ENCODE measurements at places on chromosomes 7 and 10.

GRCh38 chr7:36852017-36852416 lies 127.7 kb upstream of the AOAH start:
- DNase-seq = no peak

DNA sequence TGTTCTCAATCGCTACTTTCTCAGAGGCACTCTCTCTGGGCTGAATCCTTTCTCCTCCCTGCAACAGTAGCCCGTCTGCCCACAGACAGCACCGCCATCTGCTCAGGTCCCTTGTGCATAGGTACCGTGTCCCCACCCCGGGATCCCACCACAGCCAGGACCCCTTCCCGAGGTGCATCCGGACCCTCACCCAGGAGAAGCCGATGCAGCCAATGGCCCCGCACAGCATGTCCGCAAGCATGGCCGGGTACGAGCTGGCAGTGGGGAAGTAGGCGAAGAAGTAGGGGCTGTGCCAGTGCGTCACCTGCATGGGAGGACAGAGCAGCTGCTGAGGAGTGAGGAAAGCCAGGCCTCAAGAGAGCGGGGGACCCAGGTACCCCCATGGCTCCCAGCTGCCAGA lies 25.5 kb downstream of the DDC start:
- DNase-seq = no peak

DNA sequence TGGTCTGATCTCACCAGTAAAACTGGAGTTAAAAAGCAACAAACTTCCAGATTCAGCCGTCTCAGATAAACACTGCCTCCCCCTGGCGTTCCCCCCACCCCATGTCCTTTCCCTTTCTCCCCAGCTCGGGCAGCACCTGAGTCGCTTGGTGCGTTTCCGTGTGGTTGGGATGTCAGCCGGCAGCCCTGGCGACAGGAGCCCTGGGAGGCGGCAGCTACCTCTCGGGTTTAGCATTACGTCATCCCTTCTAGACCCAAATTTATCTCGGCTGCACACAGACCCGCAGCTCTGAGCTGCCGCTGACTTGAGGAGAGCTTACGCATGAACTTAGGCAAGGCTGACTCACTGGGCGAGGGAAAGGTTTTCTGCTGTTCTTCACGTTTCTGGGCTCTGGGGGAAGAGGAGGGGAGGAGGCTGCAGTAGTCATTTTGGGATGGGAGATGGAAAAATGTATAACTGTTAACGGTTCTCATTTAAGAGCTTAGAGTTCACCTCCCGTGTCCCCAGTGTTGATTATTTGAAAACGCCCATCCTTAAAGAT lies 14.4 kb downstream of the MXI1 start:
- DNase-seq = no peak

GRCh38 chr7:51067258-51067657 lies 249.4 kb downstream of the COBL start:
- no peak for DNase-seq

DNA sequence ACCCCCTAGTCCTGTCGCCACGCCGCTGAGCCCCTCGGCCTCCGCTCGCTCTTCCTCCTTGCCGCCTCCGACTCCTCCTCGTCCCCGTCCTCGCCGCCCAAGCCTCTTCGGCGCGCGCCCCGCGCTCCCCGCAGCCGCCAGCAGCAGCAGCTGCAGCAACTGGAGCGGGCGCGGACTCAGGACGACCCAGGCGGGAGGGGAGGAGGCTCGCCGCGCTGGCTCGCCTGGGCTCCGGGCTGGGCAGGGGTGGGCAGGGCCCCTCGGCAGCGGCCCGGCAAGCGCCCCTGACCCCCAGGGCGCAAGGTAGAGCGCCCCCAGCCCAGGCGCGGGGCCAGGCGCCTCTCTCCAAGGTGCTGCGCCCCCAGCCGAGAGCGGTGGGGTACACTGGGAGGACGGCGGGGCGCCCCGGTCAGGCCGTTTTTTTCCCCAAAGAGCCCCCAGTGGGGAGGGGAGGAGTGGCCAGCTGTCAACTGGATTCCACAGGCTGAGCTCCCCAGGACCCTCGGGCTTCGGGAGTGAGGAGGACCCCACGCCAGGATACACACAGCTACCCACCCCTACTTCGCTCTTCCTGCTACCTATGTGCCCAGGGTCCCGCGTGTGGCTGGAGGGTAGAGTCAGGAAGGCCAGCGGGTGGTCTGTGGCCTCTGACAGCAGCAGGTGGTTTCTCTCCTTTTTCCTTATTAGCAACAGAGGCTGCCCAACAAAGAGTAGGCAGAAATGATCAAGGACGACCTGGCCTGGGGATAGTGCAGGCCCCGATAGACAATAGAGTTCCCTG lies 903 bp upstream of the KCNMA1 start:
- no peak for DNase-seq

DNA sequence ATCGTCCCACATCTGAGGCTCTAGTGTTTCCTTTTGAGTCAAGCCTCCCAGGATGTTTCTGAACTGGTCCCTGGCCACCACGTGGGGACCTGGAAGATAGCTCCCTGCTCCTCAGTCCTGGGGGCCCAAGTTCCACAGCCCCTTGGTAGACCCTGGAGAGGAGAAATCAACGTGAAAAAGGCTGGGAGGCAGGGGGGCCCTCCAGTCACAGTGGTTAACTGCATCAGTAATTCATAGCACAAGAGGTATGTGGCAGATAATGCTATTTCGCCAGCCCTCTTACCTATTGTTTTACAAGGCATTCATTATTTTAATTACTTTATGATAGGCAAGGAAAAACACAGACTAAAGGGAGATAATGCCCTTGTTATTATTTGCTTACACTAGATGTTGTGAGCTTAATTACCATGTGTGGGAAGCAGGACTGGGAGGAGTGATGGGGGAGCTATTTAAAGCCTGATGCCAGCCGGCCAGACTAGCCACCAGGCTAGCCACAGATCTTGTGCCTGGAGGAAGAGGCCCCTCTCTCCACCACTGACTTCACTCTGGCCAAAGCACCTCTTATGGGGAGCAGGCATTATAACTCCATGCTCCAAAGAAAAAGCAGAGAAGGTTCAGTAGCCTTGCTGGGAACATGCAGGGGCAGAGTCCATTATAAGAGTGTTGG lies 230.7 kb downstream of the KCNMA1 start:
- DNase-seq = no peak

GRCh38 chr7:28182071-28182471 lies 1.5 kb upstream of the JAZF1 start:
- no peak for DNase-seq

DNA sequence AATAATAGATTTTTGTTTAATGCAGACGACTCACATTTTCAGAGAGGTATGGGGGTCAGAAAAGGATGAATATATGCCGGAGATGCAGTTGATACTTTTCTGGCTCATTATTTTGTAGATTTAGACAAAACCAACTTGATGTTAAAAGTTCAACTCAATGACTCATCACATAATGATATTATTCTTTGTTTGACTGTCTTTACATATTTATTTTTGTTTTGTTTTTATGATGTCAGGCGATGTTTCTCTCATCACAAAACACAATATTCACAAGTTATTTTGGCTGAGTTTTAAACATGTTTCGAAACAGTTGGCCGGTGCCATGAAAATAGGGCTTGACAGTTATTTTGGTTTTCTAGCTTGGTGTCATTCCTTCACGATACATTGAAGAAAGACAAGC lies 1.3 kb downstream of the GJD4 start:
- no peak for DNase-seq

GRCh38 chr7:132469264-132469663 lies 107.0 kb downstream of the PLXNA4 start:
- DNase-seq = no peak

DNA sequence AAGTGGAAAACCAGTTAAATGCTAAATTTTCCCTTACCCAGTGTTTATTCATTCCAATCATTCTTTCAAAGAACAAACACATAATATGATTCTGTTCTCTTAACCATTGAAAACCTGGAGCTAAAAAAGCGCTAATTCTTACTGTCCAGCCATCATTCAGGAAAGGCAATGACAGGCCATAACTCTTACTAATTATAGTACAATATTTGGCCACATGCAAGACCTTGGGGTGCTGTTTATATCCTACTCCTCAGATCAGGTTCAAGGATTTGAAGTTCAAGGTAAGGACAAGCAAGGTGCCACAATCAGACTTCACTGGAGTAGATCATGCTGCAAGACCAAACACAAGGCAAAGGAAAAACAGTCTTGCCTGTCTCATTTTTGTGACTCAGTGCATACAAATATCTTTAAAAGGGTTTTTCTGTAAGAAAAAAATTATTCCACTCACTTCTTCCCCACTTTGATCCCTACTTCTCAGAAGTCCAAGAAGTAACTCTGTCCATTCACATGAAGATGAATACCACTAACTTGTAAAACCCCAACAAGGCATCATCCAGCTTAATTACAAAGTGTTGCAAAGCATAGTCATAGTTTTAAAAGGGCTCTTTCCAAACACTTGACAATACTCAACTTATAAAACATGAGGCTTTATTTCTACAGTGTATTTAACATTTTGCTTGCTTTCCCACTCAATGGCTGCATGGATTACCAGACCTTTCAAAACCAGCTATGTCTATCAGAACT lies 153.0 kb downstream of the DOCK4 start:
- DNase-seq = no peak

DNA sequence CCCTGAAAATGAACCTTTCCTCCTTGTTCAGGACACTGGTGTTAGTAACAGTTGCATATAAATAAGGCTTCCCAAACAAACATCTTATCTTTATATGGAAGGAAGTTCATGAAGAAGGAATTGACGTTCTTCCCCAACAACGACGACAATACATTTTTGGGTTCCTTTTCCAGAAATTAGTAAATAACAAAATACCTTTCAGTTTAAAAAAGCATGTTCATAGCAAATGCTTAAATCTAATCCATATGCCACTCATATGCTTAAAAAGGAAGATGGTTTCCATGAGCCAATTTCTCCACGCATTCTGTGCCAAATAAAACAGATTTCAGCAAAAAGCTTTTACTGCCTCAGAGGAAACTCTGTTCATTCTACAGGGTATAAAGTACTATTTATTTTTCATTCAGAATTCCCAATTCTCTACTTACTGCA lies 182.6 kb downstream of the COBL start:
- DNase-seq = no peak

GRCh38 chr7:127586346-127586745 lies 950 bp upstream of the GCC1 start:
- no peak for DNase-seq

- no peak for DNase-seq
Measured at GRCh38 chr7:43589133-43589478, 6.2 kb downstream of the STK17A start.

DNA sequence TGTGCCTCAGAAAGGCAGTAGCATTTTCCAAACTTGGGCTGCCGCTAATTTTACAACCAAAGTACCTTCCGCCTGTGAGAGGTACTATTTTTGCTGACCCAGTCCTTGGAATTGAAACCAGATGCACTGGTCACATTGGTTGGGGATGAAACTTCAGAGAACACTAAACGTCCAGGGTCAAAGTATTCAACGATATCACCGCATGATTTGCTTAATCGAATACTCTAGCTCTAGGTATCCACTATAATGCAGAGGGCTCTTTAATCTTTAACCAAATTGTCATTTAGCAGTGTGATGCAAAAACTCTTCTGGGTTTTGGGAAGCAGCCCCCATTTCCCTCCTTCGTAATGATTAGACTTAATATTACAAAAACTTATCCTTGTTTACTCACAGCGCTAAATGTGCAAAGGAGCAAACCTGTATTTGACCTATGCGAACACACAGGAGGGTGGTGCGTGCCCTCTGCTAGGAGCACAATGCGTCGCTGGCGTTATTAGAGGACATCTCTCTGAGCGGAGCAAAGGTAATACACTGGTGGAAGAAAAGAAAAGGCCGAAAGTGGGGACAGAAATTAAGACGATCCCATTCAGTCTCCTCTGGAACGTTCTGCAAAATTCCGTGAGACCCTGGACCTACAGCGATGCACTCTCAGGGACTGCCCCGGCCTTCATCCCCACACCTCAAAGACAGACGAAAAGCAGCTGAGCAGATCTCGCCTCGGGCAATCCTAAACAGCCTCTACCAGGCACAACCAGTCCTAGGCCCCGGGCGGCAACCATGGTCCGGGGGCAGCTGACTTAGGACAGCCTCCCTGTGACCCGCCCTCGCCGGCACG lies 916 bp upstream of the EEPD1 start:
- DNase-seq = no peak

- DNase-seq = no peak
Measured at GRCh38 chr10:75887992-75888680, 456.7 kb downstream of the LRMDA start.

GRCh38 chr7:27745064-27745583 lies 5.2 kb downstream of the TAX1BP1 start:
- no peak for DNase-seq

GRCh38 chr10:99506416-99506815 lies 26.3 kb upstream of the NKX2-3 start:
- DNase-seq = no peak

GRCh38 chr7:2730846-2731770 lies 43.1 kb downstream of the AMZ1 start:
- no peak for DNase-seq

- DNase-seq = no peak
Measured at GRCh38 chr7:90613088-90613498, 17.0 kb downstream of the CDK14 start.
